ENCODE measurements at places on chromosomes 6 and 20.

- DNase-seq, result no peak
Measured at GRCh38 chr6:56282391-56282790, 35.0 kb upstream of the COL21A1 start.

GRCh38 chr6:158468666-158469065 is 91.2 kb upstream of the TMEM181 start:
- no peak for DNase-seq

GRCh38 chr20:57693670-57694329 is 16.0 kb downstream of the PMEPA1 start:
- no peak for DNase-seq

GRCh38 chr6:15077006-15077405 is 168.9 kb upstream of the JARID2 start:
- DNase-seq, result no peak

GRCh38 chr6:138618168-138618567 is 118.9 kb upstream of the NHSL1 start:
- no peak for DNase-seq

DNA sequence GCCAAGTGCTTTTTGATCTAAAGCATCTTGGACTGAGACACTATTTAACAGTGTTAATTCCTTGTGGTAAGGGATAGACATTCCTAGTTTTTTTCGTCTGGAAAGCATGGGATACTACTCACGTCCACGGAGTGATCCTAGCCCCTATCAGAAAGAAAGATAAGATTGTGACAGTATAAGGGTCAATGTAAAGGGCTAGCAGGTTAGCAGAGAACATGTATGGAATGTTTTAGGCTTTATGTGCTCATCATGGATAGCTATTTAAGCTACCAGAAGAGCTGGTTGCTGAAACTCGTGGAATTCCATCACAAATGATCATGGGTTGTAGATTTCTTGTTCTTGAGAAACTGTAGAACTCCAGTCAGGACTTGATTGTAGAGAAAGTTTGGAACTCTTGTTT is 32.1 kb downstream of the CYB5R4 start:
- no peak for DNase-seq

- DNase-seq, result peak; percentile 32
Measured at GRCh38 chr20:63739130-63740069, at the start of gene SLC2A4RG. TSS of gene SLC2A4RG (plus strand) at chr20:63739776. CDS start at chr20:63739913, 137 bp downstream.

DNA sequence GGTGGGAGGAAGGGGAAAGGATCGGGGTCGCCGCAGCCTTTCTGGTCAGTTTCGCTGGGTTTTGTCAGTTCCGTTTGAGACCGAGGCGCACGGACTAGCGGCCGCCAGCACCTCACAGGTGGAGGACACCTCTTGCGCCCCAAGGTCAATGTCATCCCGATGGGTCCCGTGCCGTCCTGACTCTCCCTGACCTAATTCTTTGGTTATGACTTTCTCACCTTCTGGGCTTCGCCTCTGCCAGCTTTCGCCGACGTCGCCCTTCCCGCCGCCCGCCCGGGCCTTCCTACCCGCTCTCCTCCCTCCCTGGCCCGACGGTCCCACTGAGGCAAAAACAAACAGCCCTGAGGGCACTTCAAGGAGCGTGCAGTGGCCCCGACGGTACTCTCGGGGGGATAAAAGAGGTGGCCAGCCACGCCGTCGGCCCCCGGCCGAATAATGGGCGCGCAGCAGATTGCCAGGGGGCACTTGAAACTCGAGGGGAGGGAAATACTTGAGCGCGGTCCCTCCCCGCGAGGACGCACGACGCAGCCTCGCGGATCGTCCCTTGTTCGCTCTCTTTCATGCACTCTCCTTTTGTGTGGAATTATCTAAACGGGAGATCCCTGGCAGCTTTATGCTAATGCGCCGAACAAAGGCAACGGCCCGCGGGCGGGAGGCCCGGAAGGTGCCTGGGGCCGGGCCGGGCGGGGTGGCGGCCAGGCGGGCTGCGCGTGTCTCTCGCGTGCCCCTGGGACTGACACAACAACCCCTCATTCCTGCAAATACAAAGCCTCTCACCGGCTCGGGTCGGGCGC is 3.9 kb upstream of the INSM1 start:
- DNase-seq, result no peak

GRCh38 chr20:62874964-62875344 is 13.3 kb upstream of the TCFL5 start:
- no peak for DNase-seq

- DNase-seq, result no peak
Measured at GRCh38 chr6:78578430-78578829, 288.9 kb upstream of the IRAK1BP1 start.

GRCh38 chr20:50191544-50192363 is 1.1 kb downstream of the CEBPB start:
- no peak for DNase-seq

GRCh38 chr6:51094271-51094670 is 275.6 kb downstream of the TFAP2B start:
- no peak for DNase-seq

DNA sequence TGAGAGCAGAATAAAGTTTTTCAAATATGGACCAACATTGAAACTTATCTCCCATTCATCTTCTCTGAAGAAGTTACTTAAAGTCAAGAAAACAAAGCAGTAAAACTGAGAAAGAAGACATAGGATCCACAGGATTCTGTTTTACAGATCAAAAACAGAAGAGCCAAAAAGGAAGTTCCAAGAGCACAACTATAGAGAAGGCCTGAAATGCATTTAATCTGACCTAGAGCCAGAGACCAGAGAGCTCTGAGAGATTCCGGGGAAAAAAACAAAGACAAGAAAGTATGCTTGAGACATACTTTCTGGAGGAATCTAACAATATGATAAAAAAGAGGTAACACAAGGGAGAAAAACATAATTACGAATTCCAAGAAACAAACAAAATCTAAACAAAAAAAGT is 26.1 kb downstream of the SRPK1 start:
- DNase-seq, result no peak

- DNase-seq, result no peak
Measured at GRCh38 chr20:45758096-45758495, 33.6 kb downstream of the WFDC3 start.

DNA sequence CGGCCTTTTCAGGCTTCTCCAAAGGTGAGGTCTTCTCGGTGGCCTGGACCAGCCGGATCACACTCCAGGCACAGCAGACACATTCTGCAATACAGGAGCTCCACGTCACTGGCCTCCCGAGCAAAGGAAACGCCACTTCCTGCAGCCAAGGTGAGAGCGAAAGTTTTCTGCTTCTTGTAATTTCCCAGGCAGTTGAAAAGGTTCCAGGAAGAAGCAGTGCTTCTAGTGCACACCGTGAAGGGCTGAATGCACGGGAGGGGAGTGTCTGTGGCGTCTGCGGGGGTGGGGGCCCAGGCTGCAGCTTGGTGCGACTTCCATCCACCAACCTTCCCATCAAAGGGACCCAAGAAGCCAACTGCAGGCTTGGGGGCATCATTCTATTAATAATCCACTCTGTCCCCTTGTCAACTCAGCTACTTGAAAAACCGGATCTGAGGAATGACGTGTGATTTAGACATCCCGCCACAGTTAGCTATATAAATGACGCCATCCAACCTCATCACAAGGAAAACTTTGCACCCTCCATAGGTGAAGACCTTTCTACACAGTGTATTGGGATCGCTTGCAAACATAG is 61.1 kb downstream of the NFATC2 start:
- no peak for DNase-seq

DNA sequence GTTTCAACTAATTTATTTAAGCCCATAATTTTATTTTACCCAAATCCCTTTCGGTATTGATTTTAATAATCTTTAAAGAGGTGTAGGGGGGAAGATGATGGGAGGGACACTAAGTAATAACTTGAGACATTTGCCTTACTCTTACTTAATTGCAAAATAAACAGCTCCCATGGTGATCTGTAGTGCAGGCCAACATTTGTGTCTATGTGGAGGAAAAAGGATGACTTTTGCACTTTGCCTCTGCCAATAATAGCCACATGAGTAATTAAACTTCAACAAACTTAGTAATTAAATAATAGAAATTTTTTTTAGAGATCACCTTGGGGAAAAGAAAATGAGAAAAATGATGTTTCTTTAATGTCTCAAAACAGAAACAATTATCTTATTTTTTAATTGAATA is 29.9 kb upstream of the CD2AP start:
- DNase-seq, result no peak

DNA sequence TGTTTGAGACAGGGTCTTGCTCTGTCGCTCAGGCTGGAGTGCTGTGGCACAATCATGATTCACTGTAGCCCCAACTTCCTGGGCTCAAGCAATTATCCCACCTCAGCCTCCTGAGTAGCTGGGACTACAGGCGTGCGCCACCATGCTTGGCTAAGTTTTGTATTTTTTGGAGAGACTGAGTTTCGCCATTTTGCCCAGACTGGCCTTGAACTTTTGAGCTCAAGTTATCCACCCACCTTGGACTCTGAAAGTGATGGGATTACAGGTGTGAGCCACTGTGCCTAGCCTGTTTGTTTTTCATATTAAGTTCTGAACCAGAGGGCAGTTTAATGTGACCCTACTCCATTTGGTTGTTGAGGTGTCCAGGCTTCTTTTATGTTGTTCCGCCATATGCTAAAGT is 194.8 kb downstream of the PLCB1 start:
- DNase-seq, result no peak

DNA sequence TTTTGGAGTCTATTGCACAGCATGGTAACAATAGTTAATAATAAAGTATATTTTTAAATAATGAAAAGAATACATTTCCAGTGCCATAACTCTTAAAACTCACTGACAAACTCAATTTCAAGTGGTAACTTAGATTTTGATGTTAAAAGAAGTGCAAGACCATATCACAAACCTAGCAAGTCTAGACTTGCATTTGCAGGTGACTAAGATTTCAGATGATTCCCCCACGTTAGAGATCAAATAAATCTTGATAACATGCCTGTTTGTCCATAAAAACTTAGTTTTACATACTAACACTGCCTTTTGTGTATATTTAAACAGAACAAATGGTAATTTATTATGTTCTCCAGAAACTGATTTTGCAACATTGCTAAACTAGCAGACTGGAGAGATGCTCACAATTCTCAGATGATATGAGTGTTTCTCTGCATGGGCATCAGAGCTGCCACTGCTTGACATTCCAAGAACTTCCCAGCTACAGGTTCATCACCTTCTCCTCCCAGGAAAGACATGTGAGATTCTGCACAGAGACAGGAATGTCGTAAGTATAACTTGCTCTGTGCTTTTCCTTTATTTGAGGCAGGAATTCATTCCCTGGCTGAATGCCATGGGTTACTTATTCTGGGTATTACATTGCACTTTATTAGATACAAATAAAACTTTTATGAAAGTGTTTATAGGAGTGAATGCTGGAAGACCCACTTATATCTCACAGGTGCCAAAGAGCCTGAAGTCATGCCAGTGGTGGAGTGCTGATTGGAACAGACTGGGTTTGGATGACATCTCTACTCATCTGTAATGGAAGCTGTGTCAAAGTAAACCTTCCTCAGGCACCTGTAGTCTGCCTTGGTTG is 160.2 kb upstream of the FOXA2 start:
- DNase-seq, result no peak
